Activated CD4-positive, alpha-beta T cell treated with anti-CD3 and anti-CD28 coated beads, Interleukin-2, amount 10 ng/mL, durations not matched to agents 7 days and 5 days (primary cell): ENCODE measurements at places on chromosomes 11 and 22. TPM values are rescaled to one million over a fixed set of nuclear protein-coding genes. Genes with fewer than 3 reads are reported as not detected.

DNA sequence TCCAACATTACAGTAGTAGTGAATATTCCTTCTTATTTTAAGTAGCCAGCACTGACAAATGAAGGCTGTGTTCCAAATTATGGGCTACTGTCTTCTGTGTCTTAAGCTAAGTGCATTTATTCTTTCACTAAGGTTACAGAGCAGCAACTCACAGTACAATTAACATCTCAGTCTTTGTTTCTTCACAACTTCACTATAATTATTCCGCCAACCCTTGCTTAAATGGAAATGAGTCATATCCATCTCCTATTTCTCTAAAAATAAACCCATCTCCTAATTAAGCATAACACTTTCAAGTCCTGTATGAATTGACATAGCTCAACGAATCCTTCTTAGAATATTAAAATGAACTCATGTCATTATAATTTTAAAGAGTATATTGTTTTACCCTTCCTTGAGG is 6.7 kb downstream of the ETS1 start:
- no peak for DNase-seq

- DNase-seq, result no peak
Measured at GRCh38 chr11:17298302-17298701, 21.8 kb downstream of the NUCB2 start.

Gene SLC17A6
- total RNA-seq, result not detected

Gene THRSP
- not detected for total RNA-seq

Gene MOGAT2
- total RNA-seq, result not detected

GRCh38 chr11:60756307-60757032 is at the start of gene MS4A15:
MS4A15 (plus strand) TSS chr11:60756867; CDS start chr11:60763734, 6,867 bp downstream.
- no peak for DNase-seq

DNA sequence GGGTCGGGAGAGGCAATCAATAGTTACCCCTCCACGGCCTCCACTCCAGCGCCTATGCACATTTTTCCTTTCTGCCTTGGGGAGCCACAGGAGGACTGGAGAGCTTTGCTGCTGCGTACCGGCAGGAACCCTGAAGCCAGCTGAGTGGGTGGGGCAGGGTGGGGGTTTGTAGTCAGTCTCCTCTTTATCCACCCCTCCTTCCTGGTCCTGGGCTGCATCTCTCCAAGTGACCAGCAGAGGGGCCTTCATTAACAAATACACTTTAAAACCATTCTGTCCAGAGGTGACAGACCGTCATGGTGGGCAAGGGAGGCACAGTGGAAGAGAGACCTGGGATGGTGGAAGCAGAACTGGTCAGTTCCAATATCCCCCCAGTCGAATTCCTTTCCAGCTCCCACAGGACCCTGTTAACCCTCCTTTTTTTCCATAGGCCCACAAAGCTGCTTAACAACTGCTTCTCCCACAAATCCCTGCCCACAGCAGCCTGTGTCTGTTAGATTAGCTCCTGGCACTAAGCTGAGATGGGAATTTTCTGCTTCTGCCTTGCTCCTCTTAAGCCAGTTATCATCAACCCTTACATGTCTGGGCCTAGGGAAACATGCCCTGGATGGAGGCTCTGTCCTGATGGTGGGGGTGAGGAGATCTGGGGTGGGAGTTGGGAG is 3.9 kb upstream of the ABCG4 start:
- peak; percentile 34 for DNase-seq

Gene CD6
- total RNA-seq, result 368 TPM

GRCh38 chr11:70247710-70248072 is 22.8 kb upstream of the PPFIA1 start:
- DNase-seq, result no peak

- DNase-seq, result no peak
Measured at GRCh38 chr11:81870815-81871214, 862.8 kb downstream of the FAM181B start.

DNA sequence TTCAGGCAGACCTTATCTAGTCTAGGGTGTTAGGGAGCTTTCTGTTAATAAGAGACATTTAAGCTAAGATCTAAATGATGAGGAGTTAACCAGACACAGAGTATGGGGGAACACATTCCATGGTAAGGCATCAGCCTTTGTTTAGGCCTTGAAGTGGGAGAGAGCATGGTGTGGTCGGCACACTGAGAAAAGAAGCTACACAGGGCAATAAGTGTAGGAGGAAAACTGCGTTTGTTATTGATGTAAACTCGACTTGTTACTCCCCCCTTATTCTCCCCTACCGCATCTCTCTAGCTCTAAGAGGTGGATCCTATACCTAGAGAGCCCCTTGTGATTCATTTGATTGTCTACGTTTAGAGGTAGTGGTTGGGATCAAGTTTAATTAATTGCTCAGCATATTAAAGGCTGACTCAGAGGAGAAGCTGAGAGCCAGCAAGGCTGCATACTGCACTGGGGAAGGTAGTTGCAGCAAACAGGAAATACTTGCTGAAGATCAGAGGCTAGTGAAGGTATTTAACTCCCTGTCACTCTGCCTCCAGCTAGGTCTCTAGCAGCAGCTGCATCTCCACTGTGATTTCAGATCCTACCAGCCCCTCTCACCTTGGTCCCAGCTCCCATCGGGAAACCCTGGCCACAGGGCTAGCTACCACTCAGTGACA is 86.8 kb upstream of the TEAD1 start:
- DNase-seq, result no peak

- DNase-seq, result no peak
Measured at GRCh38 chr11:49424136-49424535, 215.7 kb upstream of the FOLH1 start.

Gene NRGN
- total RNA-seq, result 11.6 TPM

Gene ZNF280B
- 1.9 TPM for total RNA-seq

Gene ASCL2
- total RNA-seq, result 0.31 TPM

Gene PRR33
- total RNA-seq, result not detected

GRCh38 chr11:46952553-46952952 is 16.0 kb downstream of the CSTPP1 start:
- DNase-seq, result no peak

Gene P2RX6
- total RNA-seq, result 0.27 TPM

Gene CLNS1A
- total RNA-seq, result 104 TPM

GRCh38 chr11:125724125-125724524 is 22.0 kb upstream of the PATE1 start:
- DNase-seq, result no peak
